ENCODE measurements at places on chromosomes 7 and 10.

GRCh38 chr7:136061433-136061832 is 84.3 kb upstream of the MTPN start:
- DNase-seq: no peak

- DNase-seq: no peak
Observed at GRCh38 chr10:53379956-53380355, 607.4 kb upstream of the MBL2 start.

GRCh38 chr7:42913591-42913990 is 1.7 kb upstream of the C7orf25 start:
- no peak for DNase-seq

GRCh38 chr10:102432162-102432950 is at the start of gene CUEDC2:
Gene CUEDC2, minus strand, starts transcription at chr10:102432574. Its CDS starts 7,386 bp downstream, at chr10:102425188.
- peak; percentile 63 for DNase-seq

DNA sequence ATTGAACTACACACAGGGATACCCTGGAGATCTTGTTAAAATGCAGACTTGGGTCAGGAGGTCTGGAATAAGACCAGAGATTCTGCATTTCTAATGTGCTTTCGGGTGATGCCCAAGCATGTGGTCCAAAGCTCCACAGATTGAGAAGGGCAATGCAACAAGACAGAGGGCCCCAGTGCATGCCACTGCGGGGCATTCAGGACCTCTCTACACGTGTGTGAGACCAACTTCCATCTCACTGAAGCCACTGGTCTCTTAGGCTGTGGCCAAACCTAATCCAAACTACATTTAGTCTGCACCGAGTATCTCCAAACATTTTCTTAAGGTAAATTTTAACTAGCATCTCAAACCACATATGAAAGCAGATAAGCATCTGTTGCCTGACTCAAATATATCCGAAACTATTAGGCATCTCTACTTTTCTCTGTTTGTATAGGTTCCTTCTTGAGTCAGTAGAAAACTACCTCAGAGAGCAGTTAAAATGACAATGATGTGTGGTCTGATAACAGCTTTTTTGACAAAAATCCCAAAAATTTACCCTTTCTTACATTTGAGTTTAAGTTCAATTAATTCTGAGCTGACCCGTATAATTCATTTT is 107.5 kb downstream of the ELMO1 start:
- DNase-seq: no peak

DNA sequence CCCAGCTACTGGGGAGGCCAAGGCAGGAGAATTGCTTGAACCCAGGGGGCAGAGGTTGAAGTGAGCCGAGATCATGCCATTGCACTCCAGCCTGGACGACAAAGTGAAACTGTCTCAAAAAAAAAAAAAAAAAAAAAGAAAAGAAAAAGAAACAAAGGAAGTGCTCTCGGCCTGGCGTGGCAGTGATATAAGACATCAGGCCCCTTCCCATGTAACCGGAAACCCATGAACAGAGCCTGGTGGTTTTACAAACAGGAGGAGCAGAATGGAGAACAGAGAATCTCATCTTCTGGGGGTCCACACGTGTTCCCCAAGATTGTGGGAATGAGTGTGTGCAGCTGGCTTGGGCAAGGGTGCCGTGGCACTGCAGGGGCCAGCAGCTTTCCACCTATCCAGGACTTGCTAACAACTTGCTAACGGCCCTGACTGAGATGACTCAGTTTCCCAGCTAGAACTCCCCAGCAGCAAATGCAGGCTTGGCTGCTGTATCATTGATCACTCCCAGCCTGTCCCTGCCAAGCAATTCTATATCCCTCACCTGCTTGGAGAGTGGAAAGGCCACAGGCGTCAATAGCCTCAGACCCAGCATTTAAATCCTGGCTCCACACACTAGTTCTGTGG is 103.0 kb downstream of the COL26A1 start:
- no peak for DNase-seq

GRCh38 chr7:131000873-131001272 is 266.9 kb upstream of the KLF14 start:
- DNase-seq: no peak

DNA sequence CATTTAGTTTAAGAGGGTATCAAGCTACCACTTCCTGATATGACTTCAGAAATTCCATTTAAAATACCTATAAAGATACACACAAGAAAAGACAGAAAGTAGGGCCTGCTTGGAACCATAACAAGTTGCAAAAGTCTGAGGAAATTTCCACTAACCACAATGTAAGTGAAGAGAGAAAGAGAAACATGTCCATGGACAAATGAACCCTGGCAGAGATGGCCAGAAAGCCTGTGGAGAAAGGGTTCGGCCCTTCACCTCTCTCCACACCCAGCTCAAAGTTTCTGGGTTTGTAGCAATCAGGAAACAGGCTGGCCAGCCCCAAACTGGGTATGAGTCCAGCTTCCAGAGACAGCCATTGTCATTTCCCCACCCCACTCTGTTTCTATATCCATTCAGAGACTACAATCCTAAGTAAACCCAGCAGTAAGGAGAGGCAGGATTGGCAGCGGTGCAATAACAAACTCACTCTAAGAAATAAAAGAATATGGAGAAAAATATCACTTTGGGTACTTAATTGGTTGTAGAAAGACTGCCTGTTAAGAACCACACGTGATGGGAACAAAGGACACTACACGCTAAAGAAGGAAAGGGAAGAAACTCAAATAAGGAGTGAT is 71.1 kb downstream of the STK17A start:
- no peak for DNase-seq

DNA sequence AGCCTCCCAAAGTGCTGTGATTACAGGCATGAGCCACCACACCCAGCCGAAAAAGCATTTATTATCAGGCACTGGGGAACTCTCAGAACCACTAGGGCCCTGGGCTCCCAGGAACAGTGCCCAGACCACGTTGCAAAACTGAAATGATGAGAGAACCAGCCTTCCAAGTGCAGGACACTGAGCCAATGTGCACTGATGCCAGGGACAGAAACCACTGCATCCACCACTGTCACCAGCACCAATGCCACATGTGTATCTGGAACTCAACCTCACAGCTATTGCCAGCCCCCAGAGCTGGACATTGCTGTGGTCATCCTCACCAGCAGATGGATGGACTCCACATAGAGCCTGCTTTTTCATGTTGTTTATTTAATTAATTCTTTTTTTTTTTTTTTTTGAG is 28.2 kb upstream of the TPST1 start:
- no peak for DNase-seq

DNA sequence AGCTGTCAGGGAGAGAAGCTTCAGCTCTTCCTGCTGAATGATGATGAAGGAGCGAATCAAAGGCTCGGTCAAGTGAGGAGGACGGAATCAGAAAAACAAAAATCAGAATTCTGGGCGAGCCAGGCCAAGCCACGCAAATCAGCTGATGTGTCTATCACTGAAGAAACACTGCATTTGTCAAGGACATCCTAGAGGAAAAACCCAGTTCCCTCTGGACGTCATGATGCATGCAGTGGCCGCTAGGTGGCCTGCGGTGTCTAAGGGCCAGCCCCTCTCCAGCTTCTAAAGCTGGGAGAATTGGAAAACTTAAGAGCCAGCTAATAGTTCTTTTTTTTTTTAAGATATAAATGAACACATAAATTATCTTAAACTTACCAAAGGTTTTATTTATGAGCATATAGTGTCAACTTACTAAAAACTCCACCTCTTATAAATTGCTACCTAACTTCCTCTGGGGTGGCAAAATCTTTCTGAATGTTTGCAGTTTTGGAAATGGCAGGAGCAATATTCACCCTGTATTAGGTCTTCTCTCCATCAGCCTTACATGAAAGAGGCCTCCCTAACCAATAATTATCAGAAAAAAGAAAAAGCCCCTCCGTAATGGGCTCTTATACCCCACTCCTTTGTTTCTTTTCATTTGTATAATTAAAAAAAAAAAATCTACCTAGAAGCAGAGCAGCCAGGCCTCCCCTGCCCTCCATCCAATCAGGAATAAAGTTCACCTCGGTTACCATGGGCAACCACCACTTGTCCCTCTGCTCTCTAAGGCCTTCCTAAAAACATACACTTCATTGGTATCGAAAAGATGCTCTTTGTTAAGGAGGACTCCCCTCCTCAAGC is 186.8 kb downstream of the USP6NL start:
- no peak for DNase-seq

DNA sequence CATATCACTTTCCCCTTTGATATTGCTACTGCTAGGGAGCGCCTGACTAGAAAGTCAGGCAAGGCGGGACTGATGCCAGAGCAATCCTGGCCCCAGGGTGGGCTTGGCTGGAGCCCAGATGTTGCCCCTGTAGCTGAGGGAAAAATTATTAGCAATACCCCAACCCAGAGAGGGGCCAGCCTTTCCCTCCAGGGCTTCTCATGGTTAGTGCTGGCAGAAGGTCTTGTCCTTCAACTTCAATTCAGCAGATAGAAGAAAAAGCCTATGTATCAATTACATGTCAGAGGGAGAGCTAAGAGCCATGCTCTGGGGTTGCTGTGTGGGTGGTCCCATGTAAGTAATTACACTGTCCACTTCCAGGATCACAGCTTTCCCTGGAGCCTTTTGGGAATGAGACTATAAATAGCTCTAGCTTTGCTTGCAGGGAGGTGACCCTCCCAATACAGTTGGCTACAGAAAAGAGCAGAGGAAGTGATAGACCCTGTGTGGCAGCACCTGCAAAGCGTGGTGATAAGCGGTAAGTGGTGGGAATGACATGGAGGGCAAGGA is 579.1 kb downstream of the CCSER2 start:
- DNase-seq: no peak

- no peak for DNase-seq
Observed at GRCh38 chr7:80088705-80089104, 45.9 kb upstream of the GNAI1 start.

GRCh38 chr7:55121249-55121648 is 102.4 kb downstream of the EGFR start:
- DNase-seq: no peak

GRCh38 chr7:27501001-27501400 is 161.7 kb downstream of the HIBADH start:
- no peak for DNase-seq
